Stimulated activated CD4-positive, alpha-beta T cell treated with anti-CD3 and anti-CD28 coated beads, Interleukin-15, amount 100 ng/mL, for 1 hour (primary cell): ENCODE measurements at places on chromosomes 2 and 18.

- no peak for DNase-seq
These were observed 162.1 kb upstream of the TTC39C start for GRCh38 chr18:23852236-23853045.

DNA sequence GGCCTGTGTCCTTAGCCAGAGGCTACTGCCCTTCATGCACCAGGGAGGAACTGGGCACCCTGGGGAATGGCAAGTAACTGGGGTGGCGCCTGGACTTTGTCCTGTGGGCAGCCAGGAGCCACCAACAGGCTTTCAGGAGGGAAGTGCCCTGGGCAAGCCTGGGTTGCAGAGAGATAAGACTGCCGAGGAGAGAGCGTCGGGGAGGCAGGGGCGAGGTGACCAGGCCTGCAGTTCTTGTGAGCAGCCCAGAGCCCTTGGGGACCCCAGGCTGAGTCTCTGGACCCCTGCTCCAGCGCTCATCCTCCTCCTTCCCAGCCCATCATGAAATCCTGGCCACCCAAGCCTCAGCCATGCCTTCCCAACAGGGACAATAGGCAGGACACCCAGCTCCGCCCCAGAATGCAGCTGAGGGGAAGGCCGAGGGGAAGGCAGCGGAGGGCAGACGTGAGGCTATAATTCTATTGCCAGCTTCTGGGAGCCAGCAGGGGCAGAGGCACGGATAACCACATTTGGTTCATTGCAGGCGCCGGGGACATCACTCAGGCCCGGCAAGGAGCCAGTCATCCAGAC is 25.1 kb downstream of the ADRA2B start:
- no peak for DNase-seq

DNA sequence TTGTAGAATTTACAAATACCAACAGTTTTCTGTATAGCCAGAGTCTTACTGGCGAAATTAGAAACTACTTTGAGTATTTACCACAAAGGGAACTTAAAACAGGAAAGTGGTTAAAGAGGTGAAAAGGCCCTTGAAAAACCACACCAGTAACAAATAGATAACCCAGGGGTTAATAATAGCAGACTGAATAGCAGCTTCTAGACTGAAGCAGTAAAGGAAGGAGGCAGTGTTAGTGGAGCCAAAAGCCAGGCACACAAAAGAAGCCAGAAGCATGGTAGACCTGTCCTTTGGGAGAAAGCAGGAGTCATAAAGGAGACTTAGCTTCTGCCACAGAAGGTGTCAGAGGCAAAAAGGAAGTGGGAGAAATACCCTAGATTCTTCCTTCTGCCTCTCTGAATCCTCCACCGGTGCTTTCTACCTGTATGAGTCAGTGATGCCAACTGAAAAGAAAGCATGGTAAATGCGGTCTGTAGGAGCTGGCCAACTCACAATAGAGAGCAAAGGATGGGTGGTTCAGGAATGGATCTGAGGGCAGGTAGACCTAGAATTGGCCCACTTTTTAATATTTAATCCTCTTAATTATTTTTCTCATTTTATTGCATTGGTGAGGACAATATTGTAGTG is 97.3 kb downstream of the ARL6IP6 start:
- DNase-seq, result no peak

- DNase-seq, result no peak
These were observed 50.6 kb upstream of the TFCP2L1 start for GRCh38 chr2:121335294-121336290.

- no peak for DNase-seq
These were observed 12.0 kb downstream of the STK17B start for GRCh38 chr2:196159221-196159892.
